Esophagus (tissue), 2 donors: ENCODE measurements at places on chromosomes 13 and 19. TPM values are rescaled to one million over a fixed set of nuclear protein-coding genes. Genes with fewer than 3 reads are reported as not detected.

Gene C19orf85
- polyA plus RNA-seq = 0.04 TPM

Gene METTL21C
- not detected for polyA plus RNA-seq

Gene FAM216B
- not detected for polyA plus RNA-seq

Gene OR4F17
- not detected for polyA plus RNA-seq

Gene ZNF486
- 0.88 TPM for polyA plus RNA-seq
